ENCODE measurements at places on chromosomes 16 and 17.

- DNase-seq = no peak
These were observed 1.1 kb downstream of the GJC1 start for GRCh38 chr17:44828919-44829522.

DNA sequence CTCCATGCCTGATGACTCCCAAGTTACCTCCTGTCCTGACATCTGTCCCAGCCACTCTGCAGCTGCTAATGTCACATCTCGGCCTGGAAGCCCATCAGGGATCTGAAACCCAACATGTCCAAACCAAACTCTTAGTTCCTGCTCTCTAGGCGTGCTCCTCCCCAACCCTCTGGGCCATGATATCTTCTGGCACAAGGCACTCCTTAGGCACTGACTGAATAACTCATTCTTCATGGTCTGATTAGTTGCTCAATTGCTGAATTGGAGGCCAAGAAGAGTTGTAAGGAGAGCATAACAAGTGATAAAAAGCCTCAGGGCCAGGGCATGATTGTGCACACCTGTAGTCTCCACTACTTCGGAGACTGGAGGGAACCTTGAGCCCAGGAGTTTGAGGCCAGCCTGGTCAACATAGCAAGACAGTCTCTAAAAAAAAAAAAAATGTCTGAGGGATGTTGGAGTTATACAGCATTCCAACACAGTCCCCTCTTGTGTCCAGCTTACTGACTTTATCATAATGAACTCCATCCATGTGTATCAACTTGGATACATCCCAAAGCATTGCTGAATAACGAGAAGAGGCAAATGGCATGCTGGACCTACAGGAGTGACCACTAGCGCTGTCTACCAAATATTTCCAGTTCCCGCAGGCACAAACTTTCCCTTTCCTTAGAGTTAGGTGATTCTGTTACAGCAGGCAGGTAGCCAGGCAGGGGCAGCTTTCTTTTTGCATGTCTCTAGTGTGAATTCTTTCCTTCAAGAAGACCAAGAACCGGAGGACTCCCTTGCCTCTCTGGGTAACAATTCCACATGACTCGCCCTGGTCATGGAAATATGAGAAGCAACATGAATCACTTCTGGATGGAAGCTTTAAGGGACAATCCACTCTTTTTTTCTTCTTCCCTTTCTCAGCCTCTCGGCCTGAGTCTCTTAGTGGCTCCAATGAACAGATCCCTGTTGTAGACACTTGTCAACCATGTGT is 18.1 kb upstream of the SHCBP1 start:
- no peak for DNase-seq

- no peak for DNase-seq
These were observed 24.7 kb downstream of the DNAJC7 start for GRCh38 chr17:41992576-41992975.

GRCh38 chr17:2511138-2511461 is 588 bp downstream of the METTL16 start:
- no peak for DNase-seq

DNA sequence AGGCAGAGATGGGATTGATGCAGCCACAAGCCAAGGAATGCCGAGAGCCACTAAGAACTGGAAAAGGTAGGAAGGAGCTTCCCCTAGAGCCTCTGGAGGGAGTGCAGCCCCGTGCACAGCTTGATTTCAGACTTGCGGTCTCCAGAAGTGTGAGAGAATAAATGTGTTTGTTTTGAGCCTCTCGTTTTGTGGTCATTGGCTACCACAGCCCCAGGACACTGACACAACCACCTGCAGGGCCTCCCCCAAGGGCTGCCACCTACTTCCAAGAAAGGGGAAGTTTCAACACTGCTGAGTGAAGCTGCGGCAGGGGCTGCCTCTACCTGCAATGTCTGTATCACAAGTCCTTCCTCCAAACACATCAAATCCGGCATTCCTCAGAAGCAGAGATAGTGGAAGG is 346.9 kb downstream of the C16orf95 start:
- no peak for DNase-seq

DNA sequence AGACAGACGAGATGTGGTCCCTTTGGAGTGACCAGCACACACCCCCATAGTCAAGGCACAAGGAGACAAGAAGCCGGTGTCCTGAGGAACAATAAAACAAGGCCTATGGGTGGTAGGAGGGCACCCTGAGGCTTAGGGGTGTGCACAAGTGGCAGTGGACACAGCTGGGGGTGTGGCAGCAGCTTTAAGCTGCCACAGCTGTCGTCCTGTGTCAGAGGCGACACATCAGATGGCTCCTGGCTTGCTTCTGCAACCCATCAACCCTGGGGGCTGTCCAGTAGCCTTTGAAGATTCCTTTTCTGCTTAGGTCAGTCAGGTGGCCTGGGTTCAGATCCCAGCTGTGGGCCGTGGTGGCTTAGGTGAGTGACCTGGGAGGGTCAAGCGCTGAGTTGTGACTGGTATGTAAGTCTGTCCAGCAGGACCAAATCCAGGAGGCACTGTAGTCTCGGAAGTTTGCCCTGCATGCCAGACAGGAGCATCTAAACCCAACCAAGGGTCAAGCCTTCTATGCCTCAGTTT is 15.8 kb downstream of the DRC3 start:
- DNase-seq = no peak

DNA sequence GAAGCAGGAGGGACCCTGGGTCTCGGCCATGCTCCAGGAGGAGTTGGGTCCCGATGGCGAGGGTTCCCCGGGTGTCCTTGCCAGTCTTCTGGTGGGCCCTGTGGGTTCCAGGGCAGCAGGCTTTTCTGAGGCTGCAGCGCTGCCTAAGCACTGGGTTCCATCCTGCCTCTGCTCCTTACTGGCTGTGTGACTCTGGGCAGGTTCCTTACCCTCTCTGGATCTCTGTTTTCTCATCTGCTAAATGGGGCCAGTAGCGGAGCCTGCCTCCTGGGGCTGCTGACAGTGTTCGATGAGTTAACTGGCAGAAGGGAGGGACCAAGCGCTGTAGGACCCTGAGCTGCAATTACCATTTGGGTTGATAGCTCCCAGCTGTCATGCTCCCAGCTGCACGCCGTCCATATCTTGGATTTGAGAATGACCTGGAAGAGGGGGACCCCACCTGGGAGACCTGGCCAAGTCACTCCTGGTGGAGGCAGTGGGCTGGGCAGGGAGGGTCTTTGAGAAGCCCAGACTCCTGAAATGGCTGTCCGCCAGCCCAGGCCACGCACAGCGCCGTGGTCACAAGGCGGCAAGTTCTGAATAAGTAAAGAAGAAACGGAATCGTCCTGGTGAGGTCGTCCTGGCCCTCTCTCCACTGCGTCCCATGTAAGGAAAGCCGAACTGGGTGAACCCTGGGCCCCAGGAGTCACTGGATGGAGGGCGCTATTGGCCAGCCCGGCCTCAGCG is 47.2 kb upstream of the GSE1 start:
- DNase-seq = no peak

- DNase-seq = peak; percentile 84
These were observed 50.9 kb downstream of the CDH11 start for GRCh38 chr16:65070831-65071432.

DNA sequence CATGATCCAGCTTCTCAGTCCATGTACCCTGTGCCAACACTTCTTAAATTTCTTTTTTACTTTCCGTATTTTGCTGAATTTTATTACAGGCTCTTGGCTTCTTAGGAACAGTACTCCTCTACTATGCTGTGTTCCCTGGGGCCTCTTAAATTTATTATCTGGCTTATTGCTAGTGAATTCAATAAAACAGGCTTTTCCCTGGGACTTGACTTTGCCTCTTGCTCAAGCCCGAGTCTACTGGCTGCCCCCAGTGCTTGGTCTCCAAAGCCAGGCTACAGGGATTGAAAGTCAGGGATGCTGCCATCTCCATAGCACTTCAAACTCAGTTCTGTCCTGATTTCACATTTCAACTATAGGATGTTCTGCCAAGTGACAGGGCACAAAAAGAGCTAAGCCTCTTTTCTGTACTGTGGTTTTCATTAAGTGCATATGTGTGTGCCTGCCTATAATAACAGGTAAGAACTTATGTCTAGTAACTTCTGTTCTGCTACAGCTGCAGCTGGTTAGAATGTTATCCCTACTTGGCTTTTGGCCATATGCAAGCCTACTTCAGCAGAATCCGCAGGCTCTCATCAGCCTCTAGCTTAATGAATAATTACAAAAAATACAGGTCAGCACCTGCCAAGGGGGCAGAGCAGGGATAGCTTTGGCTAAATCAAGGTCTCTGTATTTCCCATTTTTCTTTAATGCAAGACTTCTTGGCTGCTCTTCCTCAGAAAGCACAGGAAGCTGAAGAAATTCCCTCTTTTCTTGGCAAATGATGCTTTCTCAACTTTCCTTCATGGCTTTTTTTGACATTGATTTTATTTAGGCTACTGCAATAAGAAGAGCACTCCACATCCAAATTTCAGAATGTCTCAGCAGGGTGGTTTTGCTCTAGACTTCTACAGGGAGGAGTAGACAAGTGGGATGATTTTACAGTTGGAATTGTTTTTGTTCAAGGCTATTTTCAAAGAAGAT is 8.2 kb downstream of the FAM20A start:
- no peak for DNase-seq

- DNase-seq = no peak
These were observed 801 bp downstream of the CHAD start for GRCh38 chr17:50467855-50468303.

DNA sequence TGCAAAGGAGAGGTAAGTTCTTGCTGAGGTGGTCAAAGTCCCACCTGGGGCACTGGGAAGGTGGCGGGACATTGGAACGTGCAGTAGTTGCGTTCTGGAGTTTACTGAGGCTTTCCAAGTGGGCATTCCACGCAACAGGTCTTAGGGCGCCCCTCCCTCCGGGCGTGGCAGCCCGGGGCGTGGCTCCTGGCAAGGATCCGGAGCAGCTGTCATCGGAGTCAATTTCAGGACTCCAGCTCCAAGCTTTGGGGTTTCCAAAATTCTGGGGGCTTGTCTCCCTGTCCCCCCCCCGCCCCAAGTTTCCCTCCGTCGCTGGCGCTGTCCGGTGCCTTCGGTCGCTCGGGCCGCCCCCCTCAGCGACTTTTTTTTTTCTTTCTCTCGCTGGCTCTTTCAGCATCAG is 43.1 kb upstream of the AMZ2 start:
- DNase-seq = no peak

- no peak for DNase-seq
These were observed 81.6 kb downstream of the TMC6 start for GRCh38 chr17:78046923-78047322.

GRCh38 chr16:47578573-47578972 is 117.4 kb downstream of the PHKB start:
- DNase-seq = no peak

Measured in smooth muscle cell of the brain vasculature (primary cell).